Esophagus muscularis mucosa (tissue), 4 donors: ENCODE measurements at places on chromosomes 11 and 22.

DNA sequence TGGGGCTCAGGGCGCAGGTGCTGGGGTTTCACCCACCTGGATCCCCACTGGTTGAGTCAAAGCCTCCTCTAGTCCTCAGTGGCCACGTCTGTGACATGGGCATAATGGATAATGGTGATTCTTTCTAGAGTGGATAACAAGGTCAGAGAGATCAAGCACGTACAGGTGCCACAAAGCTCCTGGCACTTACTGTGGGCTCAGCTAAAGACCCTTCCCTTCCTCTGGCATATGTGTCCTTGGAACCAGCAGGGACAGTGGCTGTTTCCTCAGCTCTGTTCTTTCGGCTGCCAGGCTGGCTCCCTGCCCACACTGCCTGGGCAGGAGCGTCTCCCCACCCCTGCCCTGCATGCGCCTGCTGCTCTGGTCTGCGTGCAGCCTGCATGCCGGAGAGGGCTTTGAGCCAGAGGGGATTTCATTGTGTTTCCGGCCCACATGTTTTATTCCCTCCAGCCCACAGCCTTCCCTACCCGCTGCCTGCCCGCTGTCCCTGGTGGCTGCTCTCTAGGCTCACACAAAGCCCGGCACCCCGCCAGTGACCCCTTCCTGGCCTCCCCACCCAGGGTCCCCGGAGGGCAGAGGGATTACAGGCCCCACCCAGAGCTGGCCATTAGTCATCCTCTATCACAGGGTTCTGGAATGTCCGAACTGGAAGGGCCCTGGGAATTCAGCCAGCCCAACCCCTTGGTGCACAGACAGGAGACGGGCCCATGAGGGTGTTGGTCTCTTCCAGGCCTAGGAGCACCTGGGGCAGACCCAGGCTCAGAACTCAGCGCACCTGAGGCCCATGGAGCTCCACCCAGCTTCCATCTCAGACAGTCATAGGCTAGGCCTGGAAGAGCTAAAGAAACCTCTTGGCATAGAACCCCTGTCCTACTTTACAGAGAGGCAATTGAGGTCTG lies 55.3 kb upstream of the GCAT start:
- DNase-seq: peak; percentile 96

GRCh38 chr22:39169797-39170466 lies 17.5 kb upstream of the CBX7 start:
- DNase-seq: no peak

DNA sequence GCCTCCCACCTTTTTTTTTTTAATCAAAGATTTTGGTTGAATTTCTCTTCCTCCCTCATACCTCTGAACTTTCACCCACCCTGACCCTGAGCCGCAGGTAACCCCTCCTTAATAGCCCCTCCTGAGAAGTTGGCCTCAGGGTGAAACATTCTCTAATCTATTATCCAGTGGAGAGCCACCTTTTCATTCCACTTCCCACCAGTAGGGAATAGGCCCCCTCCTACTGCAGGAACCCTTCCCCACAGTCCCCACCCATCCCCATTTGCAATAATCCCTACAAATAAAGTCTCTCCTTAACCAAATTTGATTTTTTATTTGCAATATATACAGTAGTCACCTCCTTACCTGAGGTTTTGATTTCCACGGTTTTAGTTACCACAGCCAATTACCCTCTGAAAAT lies 2.1 kb upstream of the SLC35F2 start:
- DNase-seq: no peak

- no peak for DNase-seq
These were observed 312.9 kb upstream of the CCDC90B start for GRCh38 chr11:83599066-83599465.

GRCh38 chr11:59144096-59144495 lies 1.4 kb downstream of the FAM111A start:
- no peak for DNase-seq

GRCh38 chr22:16932577-16932976 lies 75.4 kb downstream of the GAB4 start:
- DNase-seq: no peak

- DNase-seq: no peak
These were observed 51.9 kb upstream of the EED start for GRCh38 chr11:86192519-86193257.

GRCh38 chr11:104917271-104918112 lies 19.2 kb upstream of the CASP12 start:
- DNase-seq: no peak

- no peak for DNase-seq
These were observed 175.9 kb downstream of the NTM start for GRCh38 chr11:131546218-131546895.

- no peak for DNase-seq
These were observed 36.7 kb downstream of the DRG1 start for GRCh38 chr22:31436132-31436531.

GRCh38 chr11:127073621-127074020 lies 73.1 kb upstream of the KIRREL3 start:
- no peak for DNase-seq

DNA sequence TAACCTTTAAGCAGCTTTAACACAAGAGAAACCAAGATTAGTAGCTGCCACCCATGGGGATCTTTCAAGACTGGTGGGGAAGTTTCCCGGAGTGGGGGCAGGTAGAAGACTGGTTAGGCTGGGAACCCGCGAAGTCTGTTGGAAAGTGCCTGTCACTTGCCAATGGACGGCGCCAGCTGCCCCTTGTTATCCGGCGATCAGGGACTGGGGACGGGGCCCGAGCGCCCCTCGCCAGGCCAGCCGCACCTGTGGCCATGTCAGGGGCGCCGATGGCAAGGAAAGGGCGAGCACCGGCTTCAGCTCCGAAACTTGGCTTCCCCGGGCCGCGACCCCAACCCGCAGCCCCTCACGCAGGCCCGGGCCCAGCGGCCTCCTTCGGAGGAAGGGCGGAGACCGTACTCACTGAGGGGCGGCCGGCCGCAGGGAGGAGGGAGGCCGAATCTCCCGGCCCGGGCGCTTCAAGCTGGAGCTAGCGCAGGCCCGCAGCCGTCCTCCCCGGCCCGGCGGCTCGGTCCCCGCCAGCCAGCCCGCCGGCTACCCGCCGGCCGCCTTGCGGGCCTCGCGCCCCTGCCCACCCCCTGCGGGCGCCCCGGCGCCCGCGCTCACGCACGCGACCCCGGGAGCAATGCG lies 539 bp downstream of the EIF4ENIF1 start:
- DNase-seq: no peak

- no peak for DNase-seq
These were observed 8.8 kb downstream of the C11orf96 start for GRCh38 chr11:43951231-43951630.

DNA sequence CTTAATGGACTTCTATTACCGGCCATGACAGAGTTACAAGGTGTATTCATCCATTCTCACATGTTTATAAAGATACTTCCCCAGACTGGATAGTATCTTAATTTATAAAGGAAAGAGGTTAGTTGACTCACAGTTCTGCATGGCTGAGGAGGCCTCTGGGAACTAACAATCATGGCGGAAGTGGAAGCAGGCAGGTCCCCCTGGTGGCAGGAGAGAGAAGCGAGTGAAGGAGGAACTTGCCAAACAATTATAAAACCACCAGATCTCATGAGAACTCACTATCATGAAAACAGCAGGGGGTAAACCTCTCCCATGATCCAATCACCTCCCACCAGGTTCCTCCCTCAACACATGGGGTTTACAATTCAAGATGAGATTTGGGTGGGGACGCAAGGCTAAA lies 170.0 kb upstream of the PDGFD start:
- no peak for DNase-seq

GRCh38 chr11:11496879-11497278 lies 124.9 kb downstream of the GALNT18 start:
- DNase-seq: no peak

- DNase-seq: no peak
These were observed 11.3 kb upstream of the CD5 start for GRCh38 chr11:61090982-61091372.

GRCh38 chr11:47667135-47667534 lies 24.8 kb upstream of the MTCH2 start:
- DNase-seq: no peak

- DNase-seq: peak; percentile 78
These were observed 2.6 kb downstream of the C11orf21 start for GRCh38 chr11:2298795-2299761.

- no peak for DNase-seq
These were observed 141.0 kb downstream of the CRYBB2 start for GRCh38 chr22:25360411-25360810.

DNA sequence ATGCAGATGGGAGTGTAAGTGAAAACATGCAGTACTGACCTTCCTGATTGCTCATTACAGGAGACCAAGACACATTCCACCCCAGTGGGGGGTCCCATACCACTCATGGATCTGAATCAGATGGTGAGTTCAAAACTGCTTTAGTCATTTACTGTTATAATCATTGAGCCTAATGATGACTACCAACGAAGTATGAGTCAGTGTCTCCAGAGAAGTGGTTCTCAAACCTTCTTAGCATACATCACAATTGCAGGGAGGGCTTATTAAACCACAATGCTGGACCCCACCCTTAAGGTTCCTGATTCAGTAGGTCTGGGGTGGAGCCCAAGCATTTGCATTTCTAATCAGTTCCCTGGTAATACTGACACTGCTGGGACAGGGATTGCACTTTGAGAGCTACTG lies 75.8 kb downstream of the CD44 start:
- no peak for DNase-seq

- no peak for DNase-seq
These were observed 33.2 kb upstream of the BLID start for GRCh38 chr11:122149202-122149601.

DNA sequence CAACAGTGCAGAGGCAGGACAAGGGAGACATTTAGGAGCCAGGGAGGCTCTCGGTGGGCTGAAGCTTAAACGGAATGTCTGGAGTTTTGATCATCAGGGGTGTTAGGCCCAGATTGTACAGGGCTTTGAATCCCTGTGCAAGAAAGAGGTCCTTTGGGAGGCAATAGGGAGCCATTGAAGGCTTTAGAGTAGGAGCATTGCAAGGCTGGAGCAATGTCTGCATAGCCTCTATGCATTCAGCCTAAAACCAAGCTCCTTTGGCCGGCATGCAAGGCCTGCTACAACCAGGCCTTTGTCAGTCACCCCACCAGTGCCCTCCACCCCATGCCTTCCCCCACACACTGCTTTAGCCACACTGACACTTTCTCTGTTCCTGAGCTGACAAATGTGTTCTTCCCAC lies 47.4 kb upstream of the FGF3 start:
- DNase-seq: no peak

- no peak for DNase-seq
These were observed 2.9 kb upstream of the TUBGCP6 start for GRCh38 chr22:50247748-50248147.

- DNase-seq: no peak
These were observed 6.7 kb upstream of the VSIG10L2 start for GRCh38 chr11:125939081-125939521.

- DNase-seq: peak; percentile 96
These were observed 21.6 kb upstream of the C11orf96 start for GRCh38 chr11:43920598-43921419.

- no peak for DNase-seq
These were observed 20.2 kb downstream of the C11orf96 start for GRCh38 chr11:43962383-43963278.

DNA sequence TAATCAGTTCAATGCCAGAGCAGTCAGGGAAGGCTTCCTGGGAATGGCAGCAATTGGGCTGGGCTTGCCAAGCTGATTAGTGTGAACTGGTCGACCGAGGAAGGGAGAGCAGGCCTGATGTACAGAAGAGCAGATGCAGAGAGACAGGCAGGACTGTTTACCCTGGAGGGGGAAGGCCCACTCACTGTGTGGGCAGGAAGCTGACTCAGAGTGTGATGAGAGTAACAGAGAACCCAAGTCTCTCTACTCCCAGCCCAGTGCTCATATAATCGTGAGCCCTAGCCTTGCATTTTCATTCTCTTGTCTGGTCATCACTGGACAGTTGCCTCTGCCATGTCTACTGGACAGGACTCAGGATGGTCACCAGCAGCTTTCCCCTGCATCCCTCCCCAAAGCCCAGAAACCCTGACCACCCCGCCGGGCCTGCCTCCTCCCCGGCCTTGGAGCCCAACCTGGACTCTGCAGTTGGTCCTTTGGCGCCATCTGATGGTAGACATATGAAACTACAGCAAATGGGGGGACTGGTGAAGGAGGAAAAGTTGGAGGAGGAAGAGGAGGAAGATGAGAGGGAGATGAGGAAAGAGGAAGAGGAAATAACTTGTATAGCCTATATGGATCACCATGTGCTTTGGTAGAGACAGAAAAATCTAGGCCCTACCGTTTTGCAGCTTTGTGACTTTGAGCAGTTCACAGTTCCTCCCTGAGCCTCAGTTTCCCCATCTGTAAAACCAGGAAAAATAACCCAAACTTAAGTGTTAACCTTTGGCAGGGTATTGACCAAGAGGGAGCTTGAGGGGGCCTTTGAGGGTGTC lies 43.4 kb upstream of the PRDM11 start:
- peak; percentile 92 for DNase-seq

- DNase-seq: no peak
These were observed 38.0 kb downstream of the EXT2 start for GRCh38 chr11:44133335-44133946.

DNA sequence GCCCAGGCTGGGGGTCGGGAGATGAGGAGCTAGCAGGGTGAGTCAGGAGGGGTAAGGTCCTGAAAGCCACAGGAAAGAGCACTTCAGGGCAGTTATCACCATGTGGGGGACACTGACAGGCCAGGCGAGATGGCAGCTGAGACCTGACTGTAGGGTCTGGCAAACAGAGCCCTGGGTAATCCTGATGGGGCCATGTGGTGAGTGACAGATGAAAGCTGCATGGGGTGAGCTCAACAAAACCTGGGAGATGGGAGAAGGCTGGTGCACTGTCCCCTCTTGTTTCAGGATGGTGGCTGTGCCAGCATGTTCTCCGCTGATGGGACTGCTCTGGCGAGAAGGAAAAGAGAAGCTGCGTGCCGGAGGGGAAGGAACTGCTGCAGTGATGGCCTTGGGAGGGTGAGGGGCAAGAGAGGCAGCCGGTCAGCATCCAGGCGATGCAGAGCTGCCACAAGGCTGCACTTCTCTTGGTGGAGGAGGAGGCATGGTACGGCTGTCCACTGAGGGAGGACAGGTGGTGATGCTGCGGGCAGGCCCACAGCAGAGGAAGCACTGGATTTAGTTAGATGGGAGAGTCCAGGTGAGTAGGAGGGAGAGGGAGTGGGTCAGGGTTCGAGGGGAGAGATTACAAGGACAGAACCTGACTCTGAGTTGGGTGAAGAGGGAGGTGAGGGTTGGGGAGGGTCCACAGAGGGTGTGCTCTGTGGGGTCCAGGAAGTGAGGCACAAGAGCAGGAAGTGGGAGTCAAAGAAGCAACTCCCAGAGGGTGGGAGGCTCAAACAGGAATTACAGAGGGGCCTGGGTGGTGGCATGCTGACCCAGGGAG lies 3.8 kb downstream of the TOP3B start:
- no peak for DNase-seq

GRCh38 chr11:44517541-44517940 lies 47.9 kb upstream of the CD82 start:
- no peak for DNase-seq

DNA sequence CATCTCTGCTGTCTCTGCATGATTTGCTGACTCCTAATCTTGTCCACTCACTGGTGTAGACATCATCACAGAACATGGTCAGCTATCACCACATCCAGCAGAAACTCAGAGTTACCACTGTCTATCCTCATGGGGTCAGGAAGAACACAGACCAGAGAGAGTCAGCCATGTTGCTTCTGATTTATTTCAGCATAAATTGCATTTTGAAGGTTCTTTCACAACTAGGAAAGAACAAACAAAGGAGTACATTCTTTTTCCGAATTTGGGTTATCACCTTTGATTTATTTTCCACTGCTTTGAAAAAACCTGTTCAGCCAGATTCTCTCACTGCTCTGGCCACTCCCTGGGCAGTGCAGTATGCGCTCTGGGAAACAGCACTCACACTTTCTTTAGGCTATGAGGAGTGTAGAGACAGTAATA lies 172.0 kb upstream of the MTMR2 start:
- DNase-seq: no peak

- DNase-seq: no peak
These were observed 542 bp downstream of the TSSK2 start for GRCh38 chr22:19131685-19132015.
